NCI-H446 (cell line): ENCODE measurements at places on chromosomes 6 and 20.
A peak's percentile ranks its signal among the peaks of the same experiment; 100 is the strongest.

GRCh38 chr6:7440476-7440875 lies 50.9 kb downstream of the RIOK1 start:
- DNase-seq, result no peak

DNA sequence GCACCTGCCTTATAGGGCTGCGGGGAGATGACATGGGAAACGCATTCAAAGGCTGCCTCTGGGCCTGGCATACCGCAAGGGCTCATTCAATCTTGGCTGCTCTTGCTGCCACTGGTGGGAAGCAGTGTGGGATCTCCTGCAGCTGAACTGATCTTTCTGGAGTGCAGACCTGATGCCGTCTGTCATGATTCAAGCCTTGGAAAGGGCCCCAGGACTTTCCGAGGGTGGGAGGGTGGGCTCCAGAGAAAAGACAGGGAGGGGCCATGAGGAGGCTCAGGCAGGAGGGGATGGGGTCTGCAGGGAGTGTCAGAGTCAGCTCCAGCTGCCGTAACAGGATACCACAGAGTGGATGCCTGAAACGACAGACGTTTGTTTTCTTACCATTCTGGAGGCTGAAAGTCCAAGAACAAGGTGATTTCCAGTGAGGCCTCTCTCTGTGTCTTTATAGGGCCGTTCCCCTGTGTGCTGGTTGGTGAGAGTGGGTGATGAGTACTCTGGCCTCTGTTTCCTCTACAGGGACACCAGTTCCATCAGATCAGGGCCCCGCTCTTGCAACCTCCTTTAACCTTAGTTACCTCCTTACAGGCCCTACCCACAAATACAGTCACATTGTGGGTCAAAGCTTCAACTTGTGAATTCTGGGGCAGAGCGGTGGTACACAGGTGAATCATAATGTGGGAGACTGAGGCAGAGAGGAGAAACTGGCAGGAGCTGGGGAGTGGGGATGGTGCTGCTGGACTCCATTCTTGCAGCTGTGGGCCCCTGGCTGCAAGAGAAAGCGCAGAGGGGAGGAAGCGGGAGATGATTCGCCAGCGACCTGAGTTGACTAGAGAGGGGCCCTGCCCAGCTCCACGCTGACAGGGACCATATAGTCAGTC lies 148.4 kb downstream of the SYCP2 start:
- DNase-seq, result no peak

DNA sequence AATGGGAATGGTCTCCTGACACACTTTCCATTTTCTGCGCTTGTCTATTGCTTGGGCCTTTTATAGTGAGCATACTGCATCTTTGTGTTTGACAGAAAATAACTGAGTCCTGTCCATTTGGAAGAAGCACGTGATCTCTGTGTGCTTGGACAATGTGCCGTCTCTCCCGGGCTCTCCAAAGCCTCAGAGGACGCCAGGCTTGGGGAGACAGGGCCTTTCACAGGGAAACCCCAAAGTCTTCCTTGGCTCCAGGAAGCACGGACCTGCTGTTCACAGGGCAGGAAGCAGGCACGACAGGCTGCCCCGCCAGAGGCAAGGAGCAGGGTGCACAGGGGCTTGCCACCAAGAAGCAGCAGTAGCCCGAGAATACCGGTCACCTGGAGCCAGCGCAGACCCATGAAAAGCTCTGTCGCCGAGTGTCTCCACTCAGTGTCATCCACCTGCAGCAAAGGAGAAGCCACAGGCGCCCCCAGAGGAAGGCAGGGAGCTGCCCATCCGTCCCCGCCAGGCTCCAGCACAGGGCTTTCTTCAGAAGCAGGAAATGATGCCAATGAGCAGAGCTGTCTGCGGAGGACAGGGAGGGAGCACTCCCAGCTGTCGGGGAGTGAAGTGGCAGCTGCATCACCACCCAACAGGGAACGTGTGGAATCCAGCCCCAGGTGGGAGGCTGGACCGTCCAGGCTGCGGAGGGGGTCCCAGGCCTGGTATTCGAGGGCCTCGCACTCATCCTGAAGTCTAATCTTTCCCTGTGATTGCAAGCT lies 135.1 kb downstream of the AGPAT4 start:
- DNase-seq, result no peak

DNA sequence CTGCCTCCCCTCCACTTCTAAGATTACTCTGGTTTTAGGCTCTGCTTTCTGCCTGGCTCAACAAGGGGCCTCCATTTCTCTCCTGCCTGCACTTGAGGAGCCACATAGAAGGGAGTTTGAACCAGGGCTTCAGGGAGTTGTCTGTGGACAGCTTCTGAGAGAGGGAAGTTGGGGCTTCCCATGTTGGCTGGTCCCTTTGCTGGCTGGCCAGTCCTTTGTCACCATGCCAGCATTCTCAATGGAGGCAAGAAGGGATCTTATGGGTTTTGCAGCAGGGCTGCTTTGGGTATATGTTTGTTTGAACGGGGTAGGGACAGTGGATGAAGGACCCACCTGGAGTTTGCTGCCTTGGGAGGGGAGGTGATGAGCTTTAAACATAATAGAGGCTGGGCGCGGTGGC lies 124.9 kb downstream of the CARMIL1 start:
- DNase-seq, result no peak

- no peak for DNase-seq
Observed at GRCh38 chr6:25165800-25166199, 113.4 kb upstream of the CARMIL1 start.

- no peak for DNase-seq
Observed at GRCh38 chr20:44541992-44542391, 20.1 kb upstream of the SERINC3 start.

- DNase-seq, result no peak
Observed at GRCh38 chr6:85865420-85866369, 223.0 kb upstream of the SYNCRIP start.

GRCh38 chr20:14406495-14406894 lies 69.1 kb upstream of the FLRT3 start:
- no peak for DNase-seq

- DNase-seq, result no peak
Observed at GRCh38 chr6:155050311-155050710, 55.2 kb downstream of the TIAM2 start.

GRCh38 chr6:127855542-127856159 lies 45.2 kb downstream of the THEMIS start:
- peak; percentile 16 for DNase-seq

DNA sequence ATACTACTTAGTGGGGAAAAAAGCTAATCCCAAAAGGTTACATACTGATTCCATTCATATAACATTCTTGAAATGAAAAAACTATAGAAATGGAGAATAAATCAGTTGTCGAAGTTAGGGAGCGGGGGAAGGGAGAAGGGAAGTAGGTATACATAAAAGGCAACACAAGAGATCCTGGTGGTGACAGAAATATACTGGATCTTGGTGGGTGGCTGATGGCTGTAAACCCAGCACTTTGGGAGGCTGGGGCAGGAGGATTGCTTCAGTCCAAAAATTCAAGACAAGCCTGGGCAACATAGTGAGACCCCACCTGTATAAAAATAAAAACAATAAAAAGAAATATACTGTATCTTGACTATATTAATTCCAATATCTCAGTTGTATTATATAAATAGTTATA lies 105.7 kb upstream of the LGSN start:
- DNase-seq, result no peak

GRCh38 chr20:1301031-1301529 lies 27.9 kb downstream of the SDCBP2 start:
- no peak for DNase-seq

- DNase-seq, result no peak
Observed at GRCh38 chr6:33314515-33314942, 651 bp upstream of the TAPBP start.

DNA sequence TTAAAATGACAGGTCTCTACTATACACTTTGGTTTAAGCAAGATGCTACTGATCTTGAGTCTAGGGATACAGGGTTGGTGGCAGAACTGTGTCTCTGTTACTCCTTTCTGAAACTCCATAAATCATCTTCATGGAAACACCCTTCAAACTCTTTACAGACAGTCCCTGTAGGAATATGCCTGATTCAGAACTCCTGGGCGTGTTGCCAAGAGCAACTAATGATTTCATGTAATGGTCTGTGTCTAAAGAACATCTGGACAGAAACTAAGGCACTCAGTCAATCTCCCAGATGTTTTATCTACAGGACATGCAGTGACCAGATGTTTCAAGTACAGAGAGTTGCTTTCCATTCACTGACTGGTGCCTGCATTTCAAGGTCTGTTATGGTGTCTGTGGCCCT lies 464.4 kb upstream of the CHD6 start:
- DNase-seq, result peak; percentile 14

DNA sequence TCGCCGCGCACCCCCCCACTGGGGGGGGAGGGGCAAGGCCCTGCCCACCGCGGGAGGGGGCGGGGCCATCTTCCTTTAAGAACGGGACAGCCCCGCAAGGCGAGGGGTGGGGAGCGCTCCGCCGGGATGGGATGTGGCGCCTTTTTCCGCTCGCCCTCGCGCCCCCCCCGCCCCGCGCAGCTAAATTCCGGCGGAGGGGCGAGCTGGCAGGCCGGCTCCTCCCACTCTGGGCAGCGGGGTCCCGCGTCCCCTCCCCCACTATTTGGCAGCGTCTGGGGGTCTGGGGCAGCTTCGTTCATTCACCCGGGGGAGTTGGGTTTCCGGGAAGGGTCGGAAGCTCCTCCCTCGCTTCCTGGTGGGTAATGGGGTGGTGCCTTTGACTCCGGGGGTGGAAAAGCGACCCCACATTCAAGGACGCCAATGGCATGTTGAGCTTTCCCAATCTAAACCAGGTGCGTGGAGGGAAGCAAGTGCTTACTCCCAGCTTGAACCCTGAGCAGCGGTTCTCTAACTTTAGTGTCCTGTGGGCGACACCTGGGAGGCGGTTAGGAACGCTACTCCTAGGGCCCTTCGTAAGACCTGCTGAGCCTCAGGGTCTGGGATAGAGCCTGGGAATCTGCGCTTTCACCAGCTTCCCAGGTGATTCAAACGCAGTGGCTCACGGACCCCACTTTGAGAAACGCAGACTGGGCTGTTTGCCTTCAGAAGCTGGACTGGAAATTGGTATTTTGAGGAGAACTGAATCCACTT lies 927 bp downstream of the ASXL1 start:
- DNase-seq, result peak; percentile 78

DNA sequence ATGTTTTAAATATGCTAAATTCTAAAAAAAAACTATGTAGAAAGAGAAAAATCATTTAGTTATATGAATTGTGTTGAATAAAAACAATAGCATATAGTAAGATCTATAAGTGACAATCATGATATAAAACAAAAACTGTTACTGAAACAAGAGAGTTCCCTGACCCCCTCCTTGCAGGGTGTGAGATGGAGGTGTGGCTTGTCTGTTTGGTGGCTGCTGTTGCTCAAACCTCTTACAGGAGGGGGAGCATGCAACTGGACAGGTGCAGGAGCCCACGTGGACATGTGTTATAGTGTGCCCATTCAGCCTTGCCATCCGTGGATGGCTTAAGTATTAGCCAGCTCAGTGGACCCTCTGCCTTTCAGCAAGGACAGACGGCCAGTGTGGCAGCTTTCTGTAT lies 206.7 kb downstream of the MOXD1 start:
- DNase-seq, result no peak

GRCh38 chr6:6772751-6773150 lies 184.2 kb downstream of the LY86 start:
- no peak for DNase-seq

DNA sequence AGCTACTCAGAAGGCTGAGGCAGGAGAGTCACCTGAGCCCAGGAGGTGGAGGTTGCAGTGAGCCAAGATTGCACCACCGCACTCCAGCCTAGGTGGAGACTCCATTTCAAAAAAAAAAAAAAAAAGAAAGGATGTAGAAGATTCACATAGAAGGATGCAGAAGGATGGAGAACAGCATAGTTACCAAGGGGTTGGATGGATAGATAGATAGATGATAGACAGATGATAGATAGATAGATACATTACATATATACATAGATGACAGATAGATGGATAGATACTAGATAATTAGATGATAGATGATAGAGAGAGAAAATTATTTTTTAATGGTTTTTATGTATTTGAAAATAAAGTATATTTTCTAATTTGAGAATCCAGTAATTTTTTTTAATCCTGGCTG lies 160.7 kb upstream of the ARID1B start:
- no peak for DNase-seq

DNA sequence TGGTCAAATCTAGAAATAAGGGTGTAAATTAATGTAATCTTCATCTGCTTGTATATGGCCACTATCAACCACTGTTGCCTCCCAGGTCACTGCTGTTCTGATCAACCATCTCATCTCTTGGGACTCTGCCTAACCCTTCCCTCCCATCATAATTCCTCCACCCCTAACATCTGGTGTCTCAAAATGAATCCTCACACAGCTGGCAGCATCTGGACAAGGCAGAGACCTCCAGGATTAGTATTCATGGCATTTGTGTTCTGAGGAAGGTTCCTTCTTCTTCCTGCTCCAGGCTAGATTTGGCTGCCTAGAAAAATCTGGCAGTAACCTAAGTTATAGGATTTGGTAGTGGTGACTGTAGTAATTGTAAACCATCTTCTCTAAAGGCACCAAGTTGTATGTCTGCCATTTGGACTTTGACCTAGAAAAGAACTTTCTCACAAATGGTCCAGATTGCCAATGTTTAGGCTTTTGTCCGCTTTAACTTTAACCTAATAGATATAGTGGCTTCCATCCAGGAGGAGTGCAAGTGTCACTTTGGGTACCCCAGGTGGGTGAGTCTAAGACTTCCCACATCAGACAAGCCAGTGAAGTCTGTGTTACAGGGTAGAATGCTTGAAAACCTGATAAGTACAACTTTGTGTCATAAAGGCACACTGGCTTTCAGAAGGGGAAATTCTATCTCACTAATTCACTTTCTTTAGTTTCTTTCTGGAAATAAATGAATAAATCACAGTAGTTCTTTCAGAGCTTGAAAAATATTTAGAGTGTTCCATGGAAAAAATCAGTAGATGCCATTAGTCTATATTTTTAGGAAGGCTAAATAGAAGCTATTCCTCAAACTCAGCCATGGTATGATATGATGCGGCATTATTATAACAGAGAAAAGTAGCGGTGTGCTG lies 3.0 kb upstream of the PHACTR2 start:
- no peak for DNase-seq

DNA sequence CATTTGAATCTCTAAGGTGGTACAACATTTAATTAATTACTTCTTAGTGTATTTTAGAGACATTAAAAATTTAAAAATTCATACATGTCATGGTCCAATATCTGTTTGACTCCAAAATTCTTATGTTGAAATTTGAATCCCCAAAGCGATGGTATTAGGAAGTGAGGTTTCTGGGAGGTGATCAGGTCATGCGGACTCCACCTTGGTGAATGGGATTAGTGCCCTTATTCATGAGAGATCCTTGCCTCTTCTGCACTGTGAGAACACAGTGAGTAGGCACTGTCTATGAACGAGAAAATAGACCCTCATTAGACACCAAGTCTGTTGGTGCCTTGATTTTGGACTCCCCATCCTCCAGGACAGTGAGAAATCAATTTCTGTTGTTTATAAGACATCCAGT lies 254.7 kb downstream of the PTPRK start:
- DNase-seq, result no peak

DNA sequence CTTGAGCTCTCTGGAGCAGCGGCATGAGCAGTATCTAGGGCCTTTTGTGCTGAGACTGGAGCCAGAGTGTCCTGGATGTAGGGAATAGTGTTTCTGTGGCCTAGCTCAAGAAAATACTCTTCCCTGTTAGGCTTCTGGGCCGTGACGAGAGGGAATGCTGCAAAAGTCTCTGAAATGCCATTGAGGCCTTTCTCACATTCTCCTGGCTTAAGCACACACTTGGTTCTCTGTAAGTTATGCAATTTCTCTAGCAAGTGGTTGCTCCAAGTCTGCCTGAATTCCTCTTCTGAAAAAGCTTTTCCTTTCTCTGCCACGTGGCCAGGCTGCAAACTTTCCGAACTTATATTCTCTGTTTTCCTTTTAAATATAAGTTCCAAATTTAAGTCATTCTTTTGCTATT lies 744.4 kb downstream of the GRIK2 start:
- DNase-seq, result no peak
